ENCODE measurements at places on chromosomes 6 and 20.

- no peak for DNase-seq
Measured at GRCh38 chr6:149452037-149452939, 32.5 kb downstream of the ZC3H12D start.

DNA sequence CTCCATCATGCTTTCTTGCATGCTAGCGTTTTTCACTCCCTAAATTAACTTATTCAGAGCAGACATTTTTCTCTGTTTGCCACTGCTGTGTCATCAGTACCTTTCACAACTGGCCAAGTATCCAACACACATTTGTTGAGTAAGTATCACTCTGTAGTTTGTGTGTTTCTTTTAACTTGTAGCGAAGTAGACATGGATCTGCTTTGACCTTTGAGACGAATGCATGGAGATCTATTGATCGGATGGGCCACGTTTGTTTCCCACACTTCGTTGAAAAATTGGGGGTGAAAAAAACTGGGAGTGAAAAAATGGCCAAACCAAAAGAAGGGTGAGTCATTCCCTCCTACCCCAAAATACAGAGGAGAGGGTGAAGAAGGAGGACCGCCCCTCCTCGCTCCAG lies 12.9 kb upstream of the SLC9A8 start:
- DNase-seq, result no peak

- DNase-seq, result no peak
Measured at GRCh38 chr20:23826541-23827021, at the start of gene CST2. Gene CST2, minus strand, starts transcription at chr20:23826729. Its CDS starts 69 bp downstream, at chr20:23826660.

- DNase-seq, result no peak
Measured at GRCh38 chr6:128067446-128068118, 166.7 kb upstream of the THEMIS start.

- DNase-seq, result no peak
Measured at GRCh38 chr6:96196633-96197032, 180.9 kb downstream of the FUT9 start.

DNA sequence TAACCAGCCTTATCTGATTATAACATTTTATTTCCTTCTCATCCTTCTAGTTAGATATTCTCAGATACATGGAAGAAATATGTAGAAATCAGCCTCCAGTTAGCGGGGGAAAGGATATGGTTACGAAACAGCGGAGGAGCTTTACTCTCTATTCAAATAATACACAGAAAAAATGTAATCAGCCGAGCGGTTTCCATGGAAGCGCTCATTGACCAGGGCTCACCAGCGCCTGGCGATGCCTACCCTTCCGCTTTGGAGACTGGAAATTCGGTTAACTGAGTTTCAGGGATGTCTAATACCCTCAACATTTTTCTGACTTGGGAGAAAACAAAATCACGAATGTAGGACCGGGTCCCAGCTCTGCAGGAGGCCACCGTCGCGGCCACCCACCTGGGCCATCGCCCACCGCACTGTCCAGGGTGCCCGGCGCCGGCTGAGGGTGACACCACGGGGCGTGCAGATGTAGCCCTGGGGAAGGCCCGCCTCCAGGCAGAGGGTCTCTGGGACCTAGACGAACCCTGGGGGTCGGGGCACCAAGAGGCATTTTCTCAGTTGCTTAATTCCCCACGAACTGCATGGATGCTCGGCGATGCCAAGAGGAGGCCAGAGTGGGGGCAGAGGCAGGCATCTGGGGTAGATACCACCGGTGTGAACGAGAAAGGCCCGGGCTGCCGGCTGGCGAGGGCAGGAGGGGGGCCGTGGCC lies 1.7 kb downstream of the PRR18 start:
- no peak for DNase-seq

DNA sequence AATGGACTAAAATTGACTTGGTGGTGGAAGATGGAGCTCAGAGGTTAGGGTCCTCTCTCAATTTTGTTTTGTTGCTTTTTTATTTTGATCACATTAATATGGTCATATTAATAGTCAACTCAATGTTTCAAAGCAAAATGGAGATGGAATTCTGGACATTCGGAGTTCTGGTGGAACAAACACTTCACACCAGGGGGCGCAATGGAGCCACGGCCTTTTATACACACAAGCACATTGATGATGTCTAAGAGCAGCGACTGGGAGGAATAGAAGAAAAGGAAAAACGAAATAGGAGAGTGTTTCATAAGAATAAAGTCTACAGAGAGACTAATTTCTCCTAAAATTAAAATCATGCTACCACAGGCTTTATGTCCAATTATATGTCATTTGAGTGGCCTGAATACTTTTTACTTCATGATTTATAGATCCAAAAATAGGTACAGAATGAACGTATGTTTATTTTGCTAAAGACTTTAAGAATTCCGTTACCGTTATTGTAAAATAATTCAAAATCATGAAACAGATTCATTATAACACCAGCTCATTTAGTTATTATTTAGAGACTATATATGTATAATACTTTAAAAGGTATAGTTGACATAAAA lies 197.6 kb upstream of the SASH1 start:
- DNase-seq, result peak; percentile 15

GRCh38 chr6:48817333-48818051 lies 645.6 kb downstream of the MMUT start:
- no peak for DNase-seq

DNA sequence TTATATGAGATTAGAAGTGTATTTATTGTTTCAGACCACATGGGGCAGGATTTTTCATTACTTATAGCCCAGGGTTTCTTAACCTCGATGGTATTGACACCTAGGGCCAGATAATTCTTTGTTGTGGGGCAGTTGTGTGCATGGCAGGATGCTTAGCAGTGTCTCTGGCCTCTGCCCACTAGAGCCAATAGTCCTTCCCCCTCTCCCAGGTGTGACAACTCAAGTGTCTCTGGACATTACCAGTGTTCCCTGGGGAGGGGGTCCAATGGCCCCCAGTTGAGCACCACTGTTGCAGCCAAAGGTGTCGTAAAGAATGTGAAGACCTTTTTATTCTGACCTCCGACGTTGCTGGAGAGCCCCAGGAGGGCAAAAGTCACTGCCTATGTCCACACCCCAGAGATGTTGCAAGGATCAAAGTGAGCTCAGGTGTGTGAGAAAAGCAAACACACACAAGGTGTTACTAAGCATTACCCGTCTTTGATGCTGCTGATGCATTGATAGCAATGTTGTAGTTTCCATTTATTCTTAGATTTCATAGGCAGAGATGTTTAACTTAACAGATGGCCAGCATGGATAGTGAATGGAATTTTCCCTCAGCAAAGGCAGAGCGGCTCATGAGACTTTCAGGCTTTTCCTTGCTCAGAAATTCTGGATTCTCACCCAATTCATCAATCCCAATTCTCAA lies 22.2 kb downstream of the BANF2 start:
- no peak for DNase-seq

GRCh38 chr6:105021399-105021798 lies 64.5 kb downstream of the LIN28B start:
- DNase-seq, result no peak
